ENCODE measurements at places on chromosomes 16 and 17.

DNA sequence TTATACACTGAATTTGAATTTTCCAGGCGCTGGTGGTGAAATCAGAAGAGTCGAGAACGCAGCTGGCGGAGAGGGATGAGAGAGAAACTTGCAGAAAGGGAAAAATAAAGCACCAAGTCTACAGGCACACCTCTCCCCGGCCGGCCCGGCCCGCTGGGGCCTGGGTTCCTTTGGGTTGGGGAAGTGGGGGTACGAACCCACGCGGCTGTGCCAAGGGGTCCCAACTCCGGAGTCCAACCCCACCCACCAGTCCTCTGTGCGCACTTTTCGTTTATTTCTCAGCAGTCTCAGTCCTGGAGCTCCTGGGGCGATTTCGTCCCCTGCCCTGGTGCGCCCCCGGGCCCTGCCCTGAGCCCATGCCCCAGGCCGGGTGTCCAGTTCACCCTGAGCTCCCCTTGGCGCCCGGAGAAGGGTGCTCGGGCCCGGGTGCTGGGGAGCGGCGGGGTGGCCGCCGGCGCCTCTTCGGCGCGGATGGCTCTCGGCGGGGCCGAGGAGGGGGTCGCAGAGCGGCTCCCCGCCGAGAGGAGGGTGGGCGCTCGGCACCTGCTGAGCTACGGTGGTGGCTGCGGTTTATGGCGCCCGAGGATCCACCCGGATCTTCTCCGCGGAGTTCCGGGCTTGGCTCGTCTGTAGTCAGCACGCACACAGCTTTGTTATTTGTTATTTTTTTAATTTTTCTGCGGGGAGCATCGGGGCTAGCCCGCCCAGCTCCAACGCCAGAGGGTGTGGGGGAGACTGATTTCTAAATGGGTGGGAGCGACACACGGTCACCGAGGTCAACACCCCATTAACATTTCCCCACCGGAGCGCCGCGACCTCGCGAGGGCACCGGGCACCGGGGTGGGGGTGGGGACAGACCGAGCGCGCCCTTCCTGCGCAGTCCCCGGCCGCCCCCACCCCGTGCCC lies 15.7 kb upstream of the CBX8 start:
- no peak for DNase-seq

GRCh38 chr16:24975428-24975889 lies 39.7 kb downstream of the ARHGAP17 start:
- no peak for DNase-seq

GRCh38 chr16:81992859-81993258 lies 18.4 kb downstream of the SDR42E1 start:
- no peak for DNase-seq

GRCh38 chr16:1963806-1964505 lies 670 bp downstream of the RPS2 start:
- DNase-seq: peak; percentile 41

GRCh38 chr16:27596411-27596810 lies 46.5 kb downstream of the KATNIP start:
- DNase-seq: no peak

DNA sequence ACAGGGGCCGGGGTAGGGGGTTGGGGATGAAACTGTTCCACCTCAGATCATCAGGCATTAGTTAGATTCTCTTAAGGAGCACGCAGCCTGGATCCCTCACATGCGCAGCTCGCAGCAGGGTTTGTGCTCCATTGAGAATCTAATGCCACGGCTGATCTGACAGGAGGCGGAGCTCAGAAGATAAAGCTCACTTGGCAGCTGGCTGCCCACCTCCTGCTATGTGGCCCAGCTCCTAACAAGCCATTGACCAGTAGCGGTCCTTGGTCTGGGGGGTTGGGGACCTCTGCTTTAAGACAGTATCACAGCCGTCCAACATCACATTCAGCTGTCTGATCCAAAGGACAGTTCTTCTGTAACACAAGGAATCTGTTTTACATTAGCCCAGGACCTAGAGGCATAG lies 62.5 kb downstream of the SLC39A11 start:
- no peak for DNase-seq

DNA sequence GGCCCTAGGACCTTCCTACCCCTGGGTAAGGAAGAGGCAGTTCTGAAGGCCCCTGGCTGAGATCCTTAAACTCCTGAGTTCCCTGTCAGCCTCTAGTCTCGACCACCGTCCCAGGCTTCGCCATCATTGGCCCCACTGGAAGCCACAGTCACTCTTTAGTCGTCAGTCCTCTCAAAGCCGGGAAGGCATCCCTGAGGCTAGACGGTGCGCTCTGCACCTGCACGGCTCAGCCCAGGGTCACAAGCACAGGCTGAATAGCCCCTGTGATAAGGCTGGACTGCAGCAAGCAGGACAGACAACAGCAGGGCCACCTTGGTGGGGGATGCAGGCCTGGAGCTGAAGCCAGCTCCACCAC lies 3.3 kb upstream of the HEXIM1 start:
- DNase-seq: no peak

DNA sequence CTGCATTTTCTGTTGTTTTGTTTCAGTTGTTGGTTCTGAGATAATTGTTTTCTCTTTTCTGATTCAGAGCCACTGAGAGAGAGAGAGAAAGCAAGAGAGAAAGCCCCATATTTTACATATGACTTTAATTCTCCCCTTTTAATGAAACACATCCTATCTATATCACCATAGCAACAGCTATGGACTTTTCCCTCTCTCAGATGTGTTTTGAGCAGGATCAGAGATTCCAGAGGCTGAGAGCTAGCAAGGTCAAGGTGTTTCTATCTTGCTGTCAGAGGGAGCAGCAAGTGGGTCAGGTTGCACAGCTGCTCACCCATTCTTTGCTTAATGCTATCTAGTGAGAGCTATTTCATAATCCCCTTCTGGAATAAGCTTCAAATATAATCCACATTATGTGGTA lies 415.9 kb downstream of the CA10 start:
- DNase-seq: no peak

GRCh38 chr16:80924372-80924978 lies 82.2 kb downstream of the CMC2 start:
- no peak for DNase-seq

DNA sequence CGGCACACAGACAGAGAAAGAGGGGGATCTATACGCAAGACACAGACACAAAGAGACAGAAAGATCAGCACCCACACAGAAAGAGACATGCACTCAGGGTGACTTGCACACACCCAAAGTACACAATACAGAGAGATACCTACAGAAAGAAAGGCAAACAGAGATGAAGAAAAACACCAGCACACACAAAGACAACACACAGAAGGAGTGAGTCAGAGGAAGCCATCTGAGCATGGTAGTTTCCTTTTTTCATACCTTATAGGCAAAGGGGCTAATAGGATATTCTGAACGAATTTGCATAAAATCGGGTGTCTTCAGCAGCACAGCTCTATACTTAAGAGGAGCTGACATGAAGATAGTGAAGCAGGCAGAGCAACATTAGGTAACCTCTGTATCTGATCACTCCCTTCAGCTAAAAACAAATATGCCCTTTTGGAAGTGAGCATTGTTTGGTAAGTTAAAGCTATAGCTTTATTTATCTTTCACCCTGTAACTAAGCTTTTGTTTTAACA lies 198.6 kb downstream of the AATF start:
- DNase-seq: no peak

DNA sequence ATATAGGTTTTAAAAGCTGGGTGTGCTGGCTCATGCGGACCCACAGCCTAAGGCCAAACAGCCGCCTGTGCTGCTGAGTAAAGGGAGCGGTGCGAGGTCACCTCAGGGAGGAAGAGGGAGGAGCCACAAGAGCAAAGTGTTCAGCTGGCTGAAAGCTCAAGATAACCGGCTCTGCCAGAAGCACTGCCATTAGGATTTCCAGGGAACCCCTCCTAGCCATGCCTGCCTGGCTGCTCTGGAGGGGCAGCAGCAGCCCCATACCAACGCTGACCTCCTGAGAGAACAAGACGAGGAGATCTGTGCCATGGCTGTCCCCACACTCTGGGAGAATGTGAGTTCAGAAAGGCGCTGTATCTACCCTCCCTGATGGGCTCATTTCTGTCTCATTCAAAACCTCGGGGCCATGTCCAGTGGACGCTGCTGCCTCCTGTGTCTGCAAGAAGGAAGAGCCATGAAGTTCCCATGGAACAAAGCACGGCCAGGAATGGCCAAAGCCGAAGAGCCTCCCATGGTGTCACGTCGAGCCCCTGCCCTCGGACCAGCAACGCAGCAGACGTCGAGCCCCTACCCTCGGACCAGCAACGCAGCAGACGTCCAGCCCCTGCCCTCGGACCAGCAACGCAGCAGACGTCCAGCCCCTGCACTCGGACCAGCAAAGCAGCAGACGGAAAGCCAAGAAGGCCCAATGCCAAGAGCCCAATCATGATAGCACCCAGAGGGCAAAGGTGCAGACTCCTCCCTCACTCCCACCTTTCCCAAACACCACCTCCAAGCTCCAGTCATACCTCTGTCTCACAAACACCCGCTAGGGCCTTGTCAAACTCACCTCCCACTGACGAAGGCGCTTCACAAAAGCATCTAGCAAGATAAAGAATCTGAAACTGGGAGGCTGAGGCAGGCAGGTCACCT lies 107.0 kb downstream of the ANKRD11 start:
- no peak for DNase-seq

- DNase-seq: no peak
These were observed 126.1 kb downstream of the IRX5 start for GRCh38 chr16:55056585-55057401.
